HEK293T (cell line): ENCODE measurements at places on chromosomes 2 and 18.

DNA sequence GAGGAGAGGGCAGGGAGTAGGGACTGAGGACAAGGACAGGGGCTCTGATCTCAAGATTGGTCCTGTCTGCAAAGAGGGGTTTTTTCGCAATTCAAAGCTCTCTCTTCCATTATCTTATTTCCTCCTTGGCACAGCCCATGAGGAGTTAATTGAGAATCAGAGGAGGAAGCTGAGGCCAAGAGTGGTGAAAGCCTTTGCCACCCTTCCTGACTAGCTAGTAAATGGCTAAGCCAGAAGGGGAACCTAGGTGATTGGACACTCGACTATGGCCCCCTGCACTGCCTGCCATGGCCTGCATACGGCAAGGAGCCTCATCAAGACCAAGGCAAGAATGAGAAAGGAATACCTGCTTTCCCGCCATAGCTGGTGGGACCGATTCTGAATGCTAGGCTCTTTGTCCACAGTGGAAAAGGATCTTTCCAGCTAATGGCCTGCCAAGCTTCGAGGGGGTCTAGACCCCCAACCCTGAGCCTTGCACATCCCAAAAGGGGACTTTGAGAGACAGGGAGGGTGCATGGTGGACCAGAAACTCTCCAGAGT, 237.9 kb downstream of the HAUS1 start:
- DNase-seq, result no peak

DNA sequence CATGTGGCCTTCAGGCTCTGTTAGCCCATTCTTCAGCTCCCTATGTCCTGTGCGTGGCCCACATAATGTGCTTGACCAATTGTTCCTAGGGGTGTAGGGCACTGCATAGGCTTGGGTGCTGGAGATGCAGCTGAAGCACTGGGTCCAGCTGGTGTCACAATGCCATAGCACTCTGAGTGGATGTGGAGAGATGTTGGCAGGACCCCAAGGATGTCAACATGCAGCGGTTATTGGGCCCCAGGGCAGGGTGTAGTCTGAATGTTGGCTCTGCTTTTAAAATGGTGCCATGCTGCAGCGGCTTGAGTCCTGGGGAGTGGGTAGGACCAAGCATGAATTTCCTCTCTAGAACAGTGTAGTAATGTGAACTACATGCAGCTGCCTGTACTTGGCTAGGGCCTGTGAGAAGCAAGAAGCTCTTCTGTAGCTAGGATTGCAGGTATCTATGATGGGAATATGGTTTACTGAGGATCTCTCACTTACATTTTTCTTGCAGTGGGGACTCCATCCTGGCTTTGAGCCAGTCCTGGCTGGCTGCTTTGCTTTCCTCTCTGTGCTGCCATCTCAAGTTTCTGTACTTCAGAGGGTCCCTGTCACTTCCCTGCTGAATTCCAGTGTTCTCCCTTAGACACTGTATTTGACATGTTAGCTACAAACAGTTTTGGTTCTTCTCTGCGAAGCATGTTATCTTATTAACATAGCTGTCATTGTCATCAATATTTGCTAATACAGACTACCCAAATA, 148.4 kb downstream of the CSRNP3 start:
- no peak for DNase-seq

GRCh38 chr2:5111581-5111980, 580.6 kb upstream of the SOX11 start:
- DNase-seq, result no peak

- DNase-seq, result no peak
Observed at GRCh38 chr2:85422072-85422457, 3.6 kb downstream of the SH2D6 start.

DNA sequence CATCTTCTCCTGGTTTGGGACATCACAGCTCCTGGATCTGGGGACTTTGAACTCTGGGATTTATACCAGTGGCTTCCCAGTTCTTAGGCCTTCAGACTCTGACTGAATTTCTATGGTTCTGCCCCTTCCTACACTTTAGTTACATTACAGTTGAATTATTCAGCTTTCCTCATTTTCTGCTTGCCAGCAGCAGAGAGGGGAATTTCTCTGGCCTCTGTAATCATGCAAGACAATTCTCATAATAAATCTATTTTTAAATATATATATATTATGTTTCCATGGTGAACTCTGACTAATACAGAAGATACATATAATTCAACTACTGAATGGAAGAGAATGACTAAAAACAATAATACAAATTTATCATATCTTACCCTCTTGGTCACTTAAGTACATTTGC, 1478.6 kb upstream of the ACVR2A start:
- no peak for DNase-seq

DNA sequence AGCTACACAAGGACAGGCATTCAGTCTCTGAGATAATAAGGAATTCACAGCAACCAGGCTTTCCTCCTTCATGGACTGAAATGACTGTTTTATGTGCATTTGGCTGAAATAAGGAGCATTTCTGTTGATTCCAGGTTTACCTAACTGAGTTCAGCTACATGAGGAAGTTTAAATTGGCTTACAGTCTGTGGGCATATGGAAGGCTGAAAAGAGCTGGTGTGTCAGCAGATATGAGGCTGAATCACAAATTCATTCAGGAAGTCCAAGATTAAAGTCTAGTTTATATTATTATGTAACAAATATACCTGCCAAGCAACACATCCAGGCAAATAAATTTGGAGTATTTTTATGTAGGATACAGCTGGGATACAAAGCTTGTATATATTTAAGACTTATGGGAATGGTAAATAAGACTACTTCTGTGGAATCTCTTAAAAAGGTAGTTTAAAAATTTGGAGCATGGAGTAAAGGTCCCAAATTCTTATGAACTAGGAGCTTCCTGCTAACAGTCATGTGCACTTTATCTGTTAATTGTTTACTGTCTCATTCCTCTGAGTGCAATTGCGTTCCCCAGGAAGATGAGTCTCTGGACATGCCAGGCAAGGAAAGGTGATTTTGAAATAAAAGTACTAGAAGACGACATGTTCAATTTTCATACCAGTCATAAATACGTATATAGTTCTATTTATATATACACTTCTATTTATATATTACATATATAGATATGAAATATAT, 53.0 kb downstream of the ZC3H8 start:
- no peak for DNase-seq

DNA sequence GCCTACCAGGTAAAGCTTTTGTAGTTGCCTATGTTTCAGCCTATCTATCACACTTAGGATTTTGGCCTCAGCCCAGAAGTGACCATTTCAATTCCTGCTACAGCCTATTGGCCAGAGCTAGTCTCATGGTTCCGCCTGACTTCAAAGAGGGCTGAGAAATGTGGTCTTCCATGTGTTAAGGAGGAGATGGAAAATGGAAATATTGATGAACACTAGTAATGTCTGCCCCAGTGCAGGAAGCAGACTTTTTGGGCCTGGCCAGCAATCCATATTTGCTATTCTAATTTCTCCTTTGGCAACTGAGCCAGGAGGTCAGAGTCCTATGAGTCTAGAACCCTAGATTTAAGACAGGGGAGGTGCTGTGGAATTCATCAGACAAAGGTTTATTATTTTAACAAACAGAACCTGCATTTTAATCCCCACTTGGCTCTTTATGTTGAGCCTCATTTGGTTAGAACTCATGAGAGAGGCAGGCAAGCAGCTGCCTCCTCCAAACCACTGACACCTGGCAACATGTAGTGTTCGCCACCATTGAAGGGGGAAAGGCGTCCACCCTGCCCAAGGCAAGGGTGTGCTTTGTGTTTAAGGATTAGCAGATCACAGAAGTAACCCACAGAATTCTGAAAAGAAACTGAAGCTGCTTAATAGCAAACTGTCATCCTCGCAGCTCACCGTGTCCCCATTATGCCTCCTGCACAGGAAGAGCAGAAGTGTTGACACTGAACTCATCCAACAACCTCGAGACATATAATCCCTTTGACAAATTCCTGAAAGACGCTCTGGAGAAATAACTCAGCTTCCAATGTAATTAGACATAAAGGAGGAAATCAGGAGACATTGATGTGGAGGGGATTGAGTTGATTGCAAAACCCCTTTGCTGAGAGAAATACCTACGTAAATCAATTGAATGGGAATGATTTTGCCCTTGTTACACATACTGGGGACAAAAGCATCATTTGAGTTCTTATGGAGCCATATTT, 47.7 kb upstream of the SCG2 start:
- DNase-seq, result no peak

GRCh38 chr2:236343400-236344161, 79.4 kb upstream of the ASB18 start:
- peak; percentile 61 for DNase-seq

GRCh38 chr2:68653538-68653982, 10.2 kb downstream of the PROKR1 start:
- DNase-seq, result no peak

DNA sequence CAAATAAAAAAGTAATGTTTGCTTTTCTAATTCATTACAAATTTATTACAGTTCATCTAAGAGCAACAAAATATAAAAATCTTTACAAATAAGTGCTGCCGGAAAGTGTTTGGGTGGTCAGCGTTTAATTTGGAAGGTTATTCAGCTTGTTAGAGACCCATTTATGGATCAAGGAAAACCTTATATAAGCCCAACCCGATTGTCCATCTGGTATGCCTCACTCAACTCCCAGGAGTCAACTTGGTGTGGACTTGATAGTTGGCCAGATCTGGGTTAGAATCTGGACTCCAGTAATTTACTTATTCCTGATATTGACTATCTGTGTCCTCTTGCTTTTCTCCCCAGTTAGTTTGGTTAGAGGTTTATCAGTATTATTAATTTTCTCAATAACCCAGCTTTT, 106.2 kb downstream of the KCTD1 start:
- DNase-seq, result no peak

- no peak for DNase-seq
Observed at GRCh38 chr2:98561902-98562695, 46.2 kb downstream of the COA5 start.

DNA sequence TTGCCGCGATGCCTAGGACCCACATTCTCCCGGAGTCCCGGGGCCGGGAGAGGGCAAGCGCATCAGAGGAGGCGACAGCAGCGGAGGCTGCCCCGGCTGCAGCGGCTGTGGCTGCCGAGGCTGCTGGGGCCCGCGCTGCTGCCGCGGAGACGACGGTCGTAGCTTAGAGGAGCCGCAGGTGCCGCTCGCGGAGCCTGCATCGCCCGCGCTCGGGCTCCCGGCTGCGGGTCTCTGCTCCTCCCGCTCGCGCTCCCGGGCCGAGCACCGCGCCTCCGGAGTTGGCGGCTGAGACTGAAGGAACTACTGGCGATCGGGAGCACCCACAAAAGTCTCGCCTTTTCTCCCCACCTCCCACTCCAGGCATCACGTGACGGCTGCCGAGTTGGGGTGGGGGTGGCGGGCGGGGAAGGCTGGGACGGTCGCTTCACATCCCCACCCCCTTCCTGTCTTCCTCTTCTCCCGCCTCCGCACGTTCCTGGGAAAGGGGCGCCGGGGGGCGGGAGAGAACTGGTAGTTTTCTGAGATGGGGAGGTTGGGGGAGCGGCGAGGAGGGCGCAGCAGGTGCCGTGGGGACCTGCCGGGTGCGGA, at the start of gene LYPD1:
Gene LYPD1, minus strand, starts transcription at position 298 of the 588 bp plus-strand sequence. Its CDS starts 273 bp downstream, at position 25.
- peak; percentile 42 for DNase-seq

DNA sequence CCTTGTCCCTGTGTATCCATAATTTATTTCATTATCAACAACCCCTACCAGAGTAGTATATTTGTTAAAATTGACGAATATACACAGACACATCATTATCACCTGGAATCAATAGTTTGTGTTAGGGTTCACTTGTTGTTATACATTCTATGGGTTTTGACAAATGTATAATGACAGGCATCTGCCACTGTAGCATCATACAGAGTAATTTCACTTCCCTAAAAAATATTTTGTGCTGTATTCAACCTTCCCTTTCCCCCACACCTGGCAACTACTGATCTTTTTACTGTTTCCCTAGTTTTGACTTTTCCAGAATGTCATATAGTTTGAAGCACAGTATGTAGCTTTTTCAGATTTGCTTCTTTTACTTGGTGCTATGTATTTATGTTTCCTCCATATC, 132.0 kb downstream of the ZNF804A start:
- DNase-seq, result no peak

DNA sequence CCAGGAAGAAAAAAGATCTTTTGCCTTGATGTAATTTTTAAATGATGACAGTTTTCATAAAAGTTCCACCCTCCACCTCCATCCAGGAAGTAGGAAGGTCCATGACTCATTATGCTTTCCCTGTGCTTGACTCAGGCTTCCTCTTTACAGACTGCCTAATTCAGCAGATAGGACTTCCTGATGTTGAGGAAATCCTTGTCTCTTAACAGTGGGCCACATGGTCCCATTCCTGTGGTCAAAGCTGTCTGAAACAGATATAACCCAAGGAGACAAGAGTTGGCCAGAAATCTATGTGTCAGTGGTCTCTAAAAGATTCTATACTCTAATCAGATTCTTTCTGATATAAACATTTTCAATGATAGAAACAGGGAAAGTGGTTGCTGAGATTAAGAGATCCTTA, 119.1 kb downstream of the BAZ2B start:
- DNase-seq, result no peak

DNA sequence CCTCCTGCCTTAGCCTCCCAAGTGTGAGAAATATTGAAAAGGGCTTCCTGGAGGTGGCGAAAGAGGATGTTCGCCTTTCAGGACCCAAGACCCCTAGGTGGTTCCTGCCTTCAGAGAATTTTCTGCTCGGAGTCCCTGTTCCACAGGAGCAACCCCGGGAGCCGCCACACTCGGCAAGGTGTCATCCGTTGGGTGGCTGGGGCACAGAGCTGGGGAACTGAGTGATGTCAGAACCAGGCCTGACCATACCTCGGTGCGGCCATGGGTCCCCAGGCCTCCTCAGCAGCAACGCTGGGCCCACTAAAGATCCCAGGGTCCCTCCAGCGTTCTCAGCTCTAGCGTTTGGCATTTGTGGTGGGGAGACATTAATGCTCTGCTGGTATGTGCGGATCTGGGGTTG, 23.7 kb upstream of the TAF1B start:
- no peak for DNase-seq

DNA sequence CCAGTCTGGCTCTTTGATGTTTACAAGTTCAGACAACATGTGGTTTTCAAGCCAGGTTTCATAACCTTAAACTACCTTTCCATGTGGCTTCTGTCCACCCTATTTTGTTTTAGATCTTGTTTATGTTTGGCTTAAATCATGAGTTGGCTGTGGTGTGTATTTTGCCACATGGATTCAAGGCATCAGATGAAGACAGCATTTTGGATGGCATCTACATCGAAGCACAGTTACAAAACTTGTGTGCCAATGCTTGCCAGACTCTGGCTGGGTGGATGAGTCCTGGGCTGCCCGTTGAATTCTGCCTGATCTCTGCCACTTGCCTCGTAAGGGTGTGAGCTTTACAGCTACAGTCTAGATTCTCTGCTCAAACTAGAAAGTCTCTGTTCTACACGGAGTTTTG, 335.3 kb downstream of the MYCN start:
- no peak for DNase-seq

GRCh38 chr2:206968134-206969086, 29.1 kb downstream of the CPO start:
- DNase-seq, result no peak

GRCh38 chr18:63168287-63168686, 151.3 kb downstream of the BCL2 start:
- no peak for DNase-seq

DNA sequence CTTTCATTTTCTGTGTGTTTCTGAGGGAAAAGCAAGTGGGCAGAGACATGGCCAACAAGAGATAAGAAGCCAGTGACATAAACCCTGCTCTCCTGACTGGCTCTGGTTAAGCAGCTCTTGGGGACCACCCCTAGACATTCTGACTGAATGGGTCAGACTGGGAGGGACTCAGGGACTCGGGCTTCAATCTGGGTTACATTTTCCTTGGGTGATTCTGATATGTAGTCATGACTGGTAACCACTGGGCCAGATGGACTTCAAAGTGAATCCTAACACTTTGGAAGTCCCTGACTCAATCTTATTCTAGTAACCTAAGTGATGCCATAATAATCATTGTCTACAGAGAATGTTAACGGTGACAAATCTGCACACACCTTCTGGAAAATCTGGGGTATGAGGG, 397.8 kb downstream of the NBAS start:
- DNase-seq, result no peak
